ENCODE measurements at places on chromosomes 6 and 20.

- DNase-seq, result peak; percentile 48
Observed at GRCh38 chr6:159117046-159117445, 52.2 kb upstream of the FNDC1 start.

- DNase-seq, result peak; percentile 40
Observed at GRCh38 chr6:169263836-169264608, 10.4 kb upstream of the THBS2 start.

GRCh38 chr6:113994934-113995342, 24.0 kb upstream of the HDAC2 start:
- peak; percentile 90 for DNase-seq

DNA sequence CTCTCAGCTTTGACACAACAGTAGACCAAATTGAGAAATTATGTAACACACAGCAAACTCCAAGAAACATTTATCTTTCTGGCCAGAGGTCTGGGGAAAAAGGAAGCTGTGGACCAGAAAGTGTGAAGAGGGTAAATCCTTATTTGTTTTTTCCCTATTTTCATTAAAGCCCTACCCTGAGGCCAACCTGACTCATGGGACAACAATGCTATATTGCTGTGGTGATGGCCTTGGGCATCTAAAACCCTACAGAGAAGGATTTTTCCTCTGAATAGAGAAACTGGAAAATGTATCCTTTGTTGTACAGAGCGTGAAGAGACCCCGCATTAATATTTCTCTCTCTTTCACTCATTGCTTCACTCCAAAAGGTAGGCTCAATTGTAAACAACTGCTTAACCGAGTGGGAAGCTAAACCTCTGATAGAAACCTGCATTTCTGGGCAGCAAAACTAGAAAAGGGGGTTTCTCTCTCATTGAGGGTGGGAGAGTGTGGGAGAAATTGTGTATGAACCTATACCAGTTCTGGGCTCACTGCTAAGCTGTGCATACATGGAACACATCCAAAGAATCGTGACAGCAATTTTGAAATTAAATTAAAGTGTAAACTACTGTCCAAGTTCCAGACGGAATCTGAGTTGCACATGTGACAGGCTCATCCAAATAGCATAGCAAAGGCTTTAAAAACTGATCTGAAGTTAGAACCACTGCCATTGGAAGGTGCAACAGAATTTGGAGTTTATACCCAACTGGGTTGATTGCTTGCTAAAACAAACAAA, 175.5 kb downstream of the CLVS2 start:
- DNase-seq, result no peak

DNA sequence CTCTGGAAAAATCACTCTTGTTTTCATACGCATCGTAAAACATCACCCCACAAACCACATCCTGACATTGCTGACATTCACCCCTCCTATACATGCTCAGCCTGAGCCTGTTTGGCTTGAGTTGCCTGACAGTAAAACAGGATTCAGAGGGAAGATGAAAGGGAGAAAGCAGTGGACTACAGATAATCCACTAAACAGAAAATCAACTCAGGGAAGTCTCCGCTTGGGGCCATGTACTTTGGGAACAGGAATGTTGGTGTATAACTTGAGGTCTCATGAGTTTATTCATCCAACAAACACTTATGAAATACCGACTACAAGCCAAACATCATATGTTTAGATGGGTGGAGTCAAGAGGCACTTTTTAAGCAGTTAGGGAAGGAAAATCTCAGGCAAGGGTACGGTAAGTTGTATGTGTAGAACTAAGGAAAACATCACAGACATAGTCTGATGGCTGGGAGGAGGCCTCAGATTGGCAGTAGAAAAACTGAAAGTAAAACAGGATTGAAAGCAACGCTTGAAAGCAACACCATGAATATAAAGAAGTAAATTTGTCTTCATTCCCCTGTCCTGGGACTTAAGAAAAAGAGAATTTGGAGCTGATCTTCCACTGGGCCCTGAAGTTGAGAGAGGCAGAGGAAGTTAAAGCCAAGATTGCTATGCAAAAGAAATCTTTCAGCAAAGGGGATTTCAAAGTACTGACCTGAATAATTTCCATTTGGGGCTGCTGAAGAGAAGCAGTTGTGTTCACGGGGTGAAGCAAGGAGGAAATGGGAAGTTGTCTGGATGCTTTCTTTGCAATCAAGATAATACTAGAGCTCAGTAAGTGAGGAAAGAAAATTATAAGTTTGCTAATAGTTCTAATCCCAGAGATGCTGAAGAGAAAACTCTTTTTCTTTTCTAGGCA, 28.8 kb downstream of the PDE7B start:
- DNase-seq, result peak; percentile 88

- no peak for DNase-seq
Observed at GRCh38 chr6:166587631-166588413, 1.3 kb upstream of the RAMACL start.

GRCh38 chr20:61514396-61514795, 262.3 kb downstream of the CDH4 start:
- no peak for DNase-seq

GRCh38 chr20:39347626-39348025, 385.5 kb downstream of the DHX35 start:
- DNase-seq, result no peak

- no peak for DNase-seq
Observed at GRCh38 chr6:7268362-7268761, 44.6 kb downstream of the SSR1 start.

- no peak for DNase-seq
Observed at GRCh38 chr6:14826456-14826855, 419.4 kb upstream of the JARID2 start.

- no peak for DNase-seq
Observed at GRCh38 chr6:170162775-170163404, 128.0 kb downstream of the DLL1 start.

DNA sequence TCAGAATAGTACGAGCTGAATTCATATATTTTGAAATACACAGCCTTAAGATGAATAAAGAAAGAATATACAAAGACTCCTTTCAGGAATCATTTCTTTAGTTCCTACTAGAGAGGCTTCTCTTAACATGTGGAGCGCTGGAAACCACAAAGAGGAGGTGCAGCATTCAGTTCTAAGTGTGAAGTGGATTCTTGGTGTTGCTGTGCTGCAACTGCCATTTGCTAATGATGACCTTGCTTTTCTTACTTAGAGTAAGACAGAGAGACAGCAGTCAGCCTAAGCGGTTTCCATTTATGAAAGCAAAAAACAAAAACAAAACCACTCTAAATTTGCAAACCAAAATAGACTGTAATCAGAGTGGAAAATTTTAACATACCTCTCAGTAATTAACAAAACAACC, 629.0 kb downstream of the EPHA7 start:
- no peak for DNase-seq

GRCh38 chr6:35309611-35310264, 12.1 kb downstream of the DEF6 start:
- DNase-seq, result no peak

GRCh38 chr6:133995296-133995695, 42.3 kb downstream of the TBPL1 start:
- DNase-seq, result no peak

- DNase-seq, result no peak
Observed at GRCh38 chr20:46631874-46632446, 19.3 kb downstream of the SLC13A3 start.

GRCh38 chr6:135147637-135148592, 33.2 kb upstream of the MYB start:
- peak; percentile 5 for DNase-seq

GRCh38 chr6:82693094-82693493, 329.5 kb downstream of the TPBG start:
- DNase-seq, result no peak

- peak; percentile 1 for DNase-seq
Observed at GRCh38 chr6:103215847-103216246, 1643.9 kb downstream of the HACE1 start.

GRCh38 chr6:73240730-73241129, 15.4 kb upstream of the KHDC1L start:
- DNase-seq, result no peak

GRCh38 chr20:28562510-28562898, 2695.0 kb upstream of the DEFB115 start:
- DNase-seq, result peak; percentile 84

- DNase-seq, result no peak
Observed at GRCh38 chr6:160519133-160519532, 144.9 kb downstream of the LPA start.

DNA sequence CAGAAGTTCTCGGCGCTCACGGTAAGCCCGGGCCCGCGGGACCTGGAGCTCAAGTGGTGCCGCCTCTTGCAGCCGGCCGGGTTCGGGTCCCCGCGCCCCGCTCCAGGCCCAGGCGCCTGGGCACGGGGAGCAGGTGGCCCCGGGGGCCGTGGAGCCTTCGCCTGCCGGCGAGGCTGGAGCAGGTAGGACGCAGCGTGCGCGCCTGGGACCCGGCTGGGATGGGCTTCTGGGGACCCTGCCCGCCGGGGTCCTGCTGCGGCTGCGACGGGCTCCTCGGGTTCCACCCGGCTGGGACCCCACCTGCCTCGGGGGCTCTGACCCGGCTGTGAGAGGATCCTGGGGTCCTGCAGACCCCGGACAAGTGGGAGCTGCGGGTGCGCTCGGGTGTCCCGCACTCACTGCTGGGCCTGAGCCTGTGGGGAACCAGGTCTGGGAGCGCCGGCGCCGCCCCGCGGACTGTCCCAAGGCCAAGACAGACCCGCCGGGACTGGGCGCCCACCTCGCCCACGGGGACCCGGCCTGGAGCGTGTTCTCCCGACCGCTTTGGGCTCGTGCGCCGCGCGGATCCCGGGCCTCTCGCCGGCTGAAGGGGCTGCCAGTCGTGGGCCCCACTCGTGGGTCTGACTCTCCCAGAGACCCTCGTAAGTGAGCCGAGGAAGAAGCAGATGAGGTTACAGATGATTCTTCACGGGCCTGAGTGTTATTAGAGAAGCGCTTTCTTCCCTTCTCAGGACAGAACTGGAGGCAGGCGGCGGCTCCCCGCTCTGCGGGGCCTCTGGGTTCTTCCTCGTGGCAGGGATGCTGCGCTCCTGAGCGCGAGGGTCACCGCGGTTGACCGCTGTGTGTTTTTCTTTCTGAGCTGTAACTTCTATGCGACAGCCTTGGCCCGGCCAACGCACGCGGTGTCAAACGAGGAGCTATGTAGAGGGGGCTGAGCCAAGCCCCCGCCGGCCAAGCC, 729 bp downstream of the SMOC2 start:
- no peak for DNase-seq

- no peak for DNase-seq
Observed at GRCh38 chr6:163635315-163635714, 220.8 kb downstream of the QKI start.

DNA sequence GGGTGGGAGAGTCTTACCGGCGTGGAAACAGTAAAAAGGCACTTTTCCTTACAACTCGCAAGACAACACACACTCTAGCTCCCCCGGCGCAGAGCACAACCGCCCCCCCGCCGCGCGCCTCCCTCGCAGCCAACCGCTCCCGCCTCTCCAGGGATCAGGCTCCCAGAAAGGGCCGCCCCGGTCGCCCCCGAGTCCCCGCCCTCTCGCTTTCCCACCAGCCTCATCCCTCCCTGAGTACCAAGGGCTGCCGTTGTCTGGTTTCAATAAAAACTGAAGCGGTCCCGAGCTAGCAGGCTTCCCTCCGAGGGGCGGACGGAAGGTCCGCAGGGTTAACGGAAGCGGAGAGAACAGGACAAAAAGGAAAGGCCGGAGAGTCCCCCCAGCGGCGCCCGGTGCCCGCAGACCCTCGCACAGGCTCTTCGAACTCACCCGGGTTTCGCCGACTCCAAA, 804 bp downstream of the ELOVL5 start:
- DNase-seq, result peak; percentile 76

DNA sequence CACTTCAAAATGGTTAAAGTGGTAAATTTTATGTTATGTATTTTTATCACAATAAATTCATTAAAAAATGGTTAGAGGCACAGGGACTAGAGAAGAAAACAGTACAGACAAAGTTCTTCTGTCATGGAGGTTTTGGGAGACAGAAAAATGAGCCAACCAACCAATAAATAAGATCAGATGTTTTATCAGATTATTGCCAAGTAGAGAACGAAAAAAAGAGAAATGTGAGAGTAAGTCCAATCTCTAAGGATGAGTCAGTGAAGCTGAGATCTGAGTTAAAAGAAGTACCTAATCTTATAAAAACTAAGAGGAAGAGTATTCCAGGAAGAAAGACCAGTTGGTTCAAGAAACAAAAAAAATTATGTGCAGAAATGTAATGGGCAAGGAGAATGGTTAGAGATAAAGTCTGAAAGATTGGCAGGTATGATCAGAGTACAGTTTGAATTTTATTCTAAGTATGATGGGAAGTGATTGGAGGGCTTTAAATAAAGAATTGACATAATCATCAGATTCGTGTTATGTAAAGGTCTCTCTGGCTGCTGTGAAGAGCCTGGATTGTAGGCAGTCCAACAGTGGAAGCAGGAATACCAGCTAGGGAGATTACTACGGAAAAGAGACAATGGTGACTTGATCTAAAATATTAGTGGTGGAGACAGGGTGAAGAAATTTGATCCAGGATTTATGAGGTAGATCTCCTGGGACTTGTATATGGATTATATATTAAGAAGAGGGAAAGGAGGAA, 79.6 kb downstream of the RCAN2 start:
- DNase-seq, result no peak

DNA sequence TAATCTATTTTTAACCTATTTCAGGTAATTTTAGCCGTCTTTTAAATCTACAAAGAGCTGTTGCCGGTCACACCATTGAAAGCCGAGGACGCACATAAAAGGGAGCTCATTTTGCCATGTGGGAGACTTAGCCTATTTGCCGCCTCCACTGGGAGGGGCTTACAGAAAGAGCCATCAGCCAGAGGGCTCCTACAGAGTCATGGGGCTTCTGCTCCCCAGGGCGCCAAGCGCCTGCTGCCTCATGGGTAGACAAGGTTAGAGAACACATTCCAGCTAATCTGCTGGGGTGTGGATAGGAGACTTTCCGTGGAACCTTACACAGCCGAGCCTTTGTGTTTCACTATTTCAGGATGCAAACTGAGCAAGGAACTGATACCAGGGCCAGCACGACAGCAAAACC, 12.6 kb downstream of the PCMTD2 start:
- no peak for DNase-seq

GRCh38 chr6:45815466-45816125, 200.1 kb downstream of the CLIC5 start:
- DNase-seq, result peak; percentile 65

DNA sequence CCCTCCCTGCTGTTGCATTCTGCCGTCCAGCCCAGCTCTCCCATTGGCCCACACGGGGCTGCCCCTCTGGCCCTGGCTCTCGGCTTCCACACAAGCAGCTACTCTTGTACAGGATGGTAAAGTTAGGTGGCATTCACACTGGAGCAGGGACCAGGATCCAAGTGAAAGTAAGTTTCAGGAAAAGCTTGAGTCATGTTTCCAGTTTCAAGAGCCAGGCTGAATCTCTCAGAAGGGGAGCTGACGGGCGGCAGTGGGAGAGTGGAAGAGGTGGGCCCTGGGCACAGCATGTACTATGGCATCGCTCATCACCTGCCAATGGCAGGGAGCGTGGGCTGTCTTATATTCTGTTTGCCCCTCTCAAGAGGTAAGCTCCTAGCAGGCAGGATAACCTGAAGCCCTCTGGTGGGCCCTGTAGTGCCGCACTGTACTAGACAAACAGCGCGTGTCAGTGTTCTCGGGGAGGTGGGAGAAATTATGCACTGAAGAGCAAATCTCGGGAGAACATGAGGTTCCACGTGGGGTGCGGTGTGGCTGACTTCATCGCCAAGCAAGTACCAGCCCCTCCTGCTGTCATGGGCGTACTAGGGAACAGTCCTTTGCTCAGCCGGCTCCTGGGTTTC, 241.5 kb downstream of the NRN1 start:
- no peak for DNase-seq

- peak; percentile 40 for DNase-seq
Observed at GRCh38 chr20:48921883-48922820, 641 bp downstream of the ARFGEF2 start.

GRCh38 chr6:10425176-10425974, 10.5 kb upstream of the TFAP2A start:
- DNase-seq, result no peak

All from fibroblast of skin of right biceps (primary cell).